Renal cortex interstitium (tissue), 15 donors: ENCODE measurements at places on chromosomes 12 and 14. TPM values are rescaled to one million over a fixed set of nuclear protein-coding genes. Genes with fewer than 3 reads are reported as not detected.

The ACVR1B gene
- polyA plus RNA-seq: 59.3 TPM

The PDZRN4 gene
- 5.0 TPM for polyA plus RNA-seq

The A2ML1 gene
- 0.08 TPM for polyA plus RNA-seq

The AKAP6 gene
- polyA plus RNA-seq: 2.6 TPM

The GALNT4 gene
- polyA plus RNA-seq: 10.9 TPM
